ENCODE measurements at places on chromosomes 3 and 15.

GRCh38 chr15:77369168-77369567 is 50.7 kb downstream of the PEAK1 start:
- DNase-seq: no peak

DNA sequence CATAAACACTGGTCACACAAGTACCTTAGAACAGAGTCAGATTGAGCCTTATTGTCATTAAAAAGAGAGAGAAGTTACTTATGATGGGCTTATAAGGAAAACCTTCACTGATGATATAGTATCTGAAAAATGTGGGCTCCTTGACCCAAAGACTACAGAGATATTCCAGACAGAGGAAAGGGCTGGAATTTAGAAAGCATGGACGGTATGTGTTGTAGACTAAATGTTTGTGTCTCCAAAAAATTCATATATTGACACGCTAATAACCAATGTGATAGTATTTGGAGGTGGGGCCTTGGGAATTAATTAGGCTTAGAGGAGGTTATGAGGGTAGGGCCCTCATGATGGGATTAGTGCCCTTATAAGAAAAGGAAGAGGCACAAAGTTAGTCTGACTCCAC is 61.0 kb upstream of the DAZL start:
- DNase-seq: no peak

GRCh38 chr15:40002295-40002694 is 36.7 kb downstream of the SRP14 start:
- DNase-seq: no peak

DNA sequence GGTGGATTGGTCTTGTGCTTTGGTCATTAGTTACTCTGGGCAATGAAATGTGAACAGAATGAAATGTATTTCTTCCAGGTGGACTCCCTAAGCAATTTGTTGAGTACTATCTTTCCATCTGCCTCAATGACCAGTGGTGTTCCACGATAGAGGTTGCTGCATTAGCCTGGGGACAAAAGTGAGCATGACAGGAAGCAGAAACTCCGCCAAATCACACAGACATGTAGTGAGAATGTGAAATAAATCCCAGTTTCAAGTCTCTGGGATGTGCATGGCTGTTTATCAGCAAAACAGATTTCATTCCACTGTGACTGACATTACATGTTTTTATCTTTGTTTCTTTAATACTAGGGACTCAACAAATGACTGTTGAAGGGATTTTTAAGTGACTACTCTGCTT is 63.3 kb upstream of the DCBLD2 start:
- no peak for DNase-seq

DNA sequence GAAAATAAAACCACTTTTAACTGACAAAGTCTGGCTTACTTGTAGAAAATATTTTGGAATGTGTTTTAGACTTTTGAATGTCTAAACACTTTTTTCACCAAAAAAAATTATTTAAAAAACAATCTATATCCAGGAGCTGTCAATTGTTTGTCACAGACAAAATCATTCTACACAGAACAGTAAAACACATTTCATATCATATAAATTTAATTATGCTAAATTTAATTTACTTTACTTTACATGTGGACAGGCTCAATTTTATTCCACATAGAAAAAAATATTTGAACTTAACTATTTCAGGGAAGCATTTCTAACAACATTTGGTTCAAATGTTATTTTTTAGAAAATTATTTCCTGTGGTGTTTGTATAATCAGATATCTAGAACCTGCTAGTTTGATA is 1417.0 kb downstream of the ZPLD1 start:
- DNase-seq: no peak

GRCh38 chr15:51237816-51238215 is 100.6 kb downstream of the CYP19A1 start:
- no peak for DNase-seq

DNA sequence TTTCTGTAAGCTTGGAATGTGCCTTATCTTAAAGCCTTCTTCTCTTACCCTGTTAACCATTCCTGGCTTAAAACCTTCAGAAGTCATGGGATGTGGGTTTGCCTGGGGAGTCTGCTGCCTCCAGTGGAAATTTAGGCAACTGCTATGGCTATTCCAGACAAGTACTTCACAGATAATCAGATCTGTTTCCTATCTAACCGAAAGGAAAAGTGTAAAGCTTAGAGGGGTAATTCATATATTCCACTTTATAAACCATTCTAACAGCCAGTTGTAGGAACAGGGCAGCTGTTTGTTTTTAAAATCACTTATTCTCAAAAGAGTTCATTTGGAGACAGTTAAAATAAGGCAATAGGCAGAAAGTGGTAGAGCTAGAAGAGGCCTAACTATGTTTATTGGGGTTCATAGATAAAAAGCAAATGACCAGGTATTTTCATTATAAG is 219.9 kb downstream of the TCF12 start:
- no peak for DNase-seq

DNA sequence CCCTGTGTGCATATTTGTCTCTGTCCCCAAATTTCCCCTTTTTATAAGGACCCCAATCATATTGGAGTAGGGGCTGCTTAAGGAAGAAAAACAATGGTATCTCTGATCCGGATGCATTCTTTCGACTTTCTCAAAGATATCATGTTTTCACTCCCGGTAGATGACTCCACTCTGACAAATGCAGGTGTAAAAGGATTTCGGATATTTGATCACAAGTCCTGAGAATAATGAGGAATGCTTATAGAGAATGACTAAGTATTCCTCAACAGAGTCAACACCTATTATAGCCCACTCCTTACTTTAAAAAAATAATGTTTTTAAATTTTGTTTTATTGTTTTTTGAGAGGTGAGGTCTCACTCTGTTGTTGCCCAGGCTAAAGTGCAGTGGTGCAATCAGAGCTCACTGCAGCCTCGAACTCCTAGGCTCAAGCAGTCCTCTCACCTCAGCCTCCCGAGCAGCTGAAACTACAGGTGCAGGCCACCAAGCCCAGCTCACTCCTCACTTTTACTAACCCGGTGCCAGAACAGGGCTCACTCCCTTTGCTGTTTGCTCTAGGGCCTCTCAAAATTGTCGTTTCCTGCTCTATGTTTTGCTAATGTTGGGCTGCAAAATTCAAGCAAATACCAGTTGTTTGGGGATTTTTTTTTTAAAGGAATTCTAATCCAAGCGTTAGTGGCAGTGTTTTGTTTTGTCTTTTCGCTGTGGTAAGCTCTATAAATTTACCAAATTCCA is 24.6 kb downstream of the COL8A1 start:
- no peak for DNase-seq

GRCh38 chr15:82763361-82764116 is 42.3 kb downstream of the FSD2 start:
- no peak for DNase-seq

DNA sequence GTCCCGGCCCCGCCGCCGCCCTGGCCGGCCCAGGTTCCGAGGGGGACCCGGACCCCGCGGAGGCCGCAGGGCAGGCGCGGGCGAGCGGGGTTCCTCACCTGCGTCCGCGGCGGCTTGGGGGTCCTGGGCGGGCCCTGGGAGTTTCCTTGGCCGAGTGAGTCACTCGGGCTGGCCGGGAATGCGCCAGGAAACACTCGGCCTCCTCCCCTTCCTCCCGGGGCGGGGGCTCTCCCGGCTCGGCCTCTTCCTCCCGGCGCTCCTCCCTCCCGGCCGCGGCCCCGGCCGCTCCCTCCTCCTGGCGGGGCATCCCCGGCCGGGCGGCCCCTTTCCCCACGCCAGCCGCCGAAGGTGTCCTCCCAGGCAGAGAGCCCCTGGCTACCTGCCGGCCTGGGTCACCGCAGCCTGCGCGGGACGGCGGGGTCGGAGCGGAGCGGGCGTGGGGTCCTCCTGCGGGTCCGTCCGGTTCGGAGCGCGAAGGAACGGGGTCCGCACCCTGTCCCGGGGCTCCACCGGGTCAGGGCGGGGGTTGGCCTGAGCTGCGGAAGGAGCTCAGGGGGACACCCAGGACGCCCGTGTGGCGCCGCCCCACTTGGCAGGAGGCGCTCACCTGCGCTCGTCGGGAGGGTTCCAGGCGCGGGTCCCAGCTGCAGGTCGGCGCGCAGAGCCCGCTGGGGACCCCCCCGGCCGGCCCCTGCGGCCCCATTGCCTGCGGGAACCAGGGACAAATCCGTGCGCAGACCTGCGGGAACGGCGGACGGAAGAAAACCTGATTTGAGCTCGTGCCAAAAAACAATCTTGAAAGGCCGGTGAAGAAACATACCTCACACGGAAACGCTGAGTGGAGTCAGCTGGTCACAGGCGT is at the start of gene CYFIP1:
CYFIP1 (minus strand) TSS at position 180 of the 862 bp plus-strand sequence. CDS start 33,083 bp downstream, outside the sequence.
- no peak for DNase-seq

DNA sequence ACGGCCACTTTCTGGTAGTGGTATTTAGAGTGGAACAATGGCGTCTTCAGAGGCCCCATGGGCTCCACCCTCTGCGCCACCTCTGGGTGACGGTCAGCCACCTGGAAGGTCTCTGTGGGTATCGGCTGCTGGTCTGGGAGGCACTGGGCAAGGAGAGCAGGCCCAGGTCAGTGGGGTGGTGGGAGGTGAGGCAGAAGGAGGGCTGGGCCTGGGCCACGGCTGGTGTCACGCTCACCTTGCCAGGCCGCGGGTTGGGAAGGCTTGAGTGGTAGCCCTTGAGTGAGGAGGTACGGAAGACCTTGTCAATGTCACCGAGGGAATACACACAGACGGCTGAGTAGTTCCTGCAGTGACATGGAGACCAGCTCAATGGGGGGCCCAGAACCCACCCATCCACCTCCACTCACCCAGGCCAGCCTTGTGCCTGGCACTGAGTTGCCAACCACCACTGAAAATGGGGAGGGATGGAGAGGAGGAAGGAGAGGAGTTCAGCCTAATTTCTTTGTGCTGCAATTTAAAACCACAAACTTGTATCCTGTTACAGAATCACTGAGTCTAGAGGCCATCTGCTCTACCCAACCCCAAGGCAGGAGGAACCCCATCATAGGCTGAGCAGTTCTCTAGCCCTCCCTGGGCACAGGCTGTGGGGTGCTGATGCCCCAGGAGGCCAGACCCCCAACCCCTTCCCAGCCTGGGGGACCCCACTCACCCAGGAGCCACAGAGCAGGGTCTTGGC is 19.0 kb downstream of the SEMA7A start:
- DNase-seq: no peak

GRCh38 chr15:89630974-89631901 is 24.0 kb downstream of the KIF7 start:
- DNase-seq: no peak

DNA sequence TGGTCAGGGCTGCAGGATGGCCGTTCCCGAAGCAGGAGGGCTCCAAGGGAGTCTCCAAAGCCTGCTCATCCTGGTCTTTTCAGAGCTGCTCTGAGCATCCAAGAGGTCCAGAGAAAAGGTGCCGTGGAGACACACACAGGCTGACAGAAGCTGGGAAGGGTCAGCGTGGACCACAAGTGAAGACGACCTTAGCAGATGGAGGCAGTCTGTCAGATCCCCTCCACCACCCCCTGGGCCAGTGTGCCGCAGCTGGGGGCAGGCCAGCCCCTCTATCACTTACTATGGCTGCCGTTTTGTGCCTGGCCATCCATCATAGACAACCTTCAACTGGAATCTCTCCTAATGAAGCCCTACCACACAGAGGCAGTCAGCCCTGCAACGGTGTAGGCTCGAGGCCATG is 335.1 kb upstream of the RGMA start:
- no peak for DNase-seq

DNA sequence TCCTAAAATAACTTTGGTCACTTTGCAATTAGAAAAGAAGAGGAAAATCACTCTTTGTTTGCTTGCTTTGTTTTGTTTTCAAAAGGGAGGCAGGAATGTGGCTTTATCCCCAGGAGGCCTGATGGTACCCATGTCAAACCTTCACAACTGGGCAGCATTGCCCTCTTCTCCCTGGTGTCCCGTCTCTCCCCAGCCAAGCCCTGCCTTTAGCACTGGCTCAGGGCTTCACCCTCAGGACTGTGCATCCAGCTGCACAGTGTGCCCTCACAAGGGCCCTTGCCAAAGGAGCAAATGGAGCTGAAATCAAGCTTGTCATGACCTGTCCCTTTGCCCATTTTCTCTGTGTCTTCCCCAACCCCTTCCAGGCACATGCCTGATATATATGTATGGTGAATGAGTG is 29.1 kb upstream of the ATP13A5 start:
- DNase-seq: no peak

DNA sequence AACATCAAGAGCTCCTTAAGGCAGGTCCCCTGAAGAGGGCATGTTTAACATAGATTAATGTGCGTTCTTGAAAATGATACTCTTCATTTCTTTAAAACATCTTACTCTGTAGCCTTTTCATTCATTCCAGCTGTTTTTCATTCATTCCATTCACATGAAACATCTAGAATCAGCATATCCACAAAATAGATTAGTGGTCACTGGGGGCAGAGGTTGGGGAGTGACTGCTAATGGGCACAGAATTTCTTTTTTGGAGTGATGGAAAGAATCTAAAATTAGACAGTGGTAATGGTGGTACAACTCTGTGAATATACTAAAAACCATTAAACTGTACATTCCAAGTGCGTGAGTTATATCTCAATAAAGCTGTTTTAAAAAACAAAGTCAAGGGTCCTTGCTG is 15.4 kb upstream of the CXCR6 start:
- no peak for DNase-seq

GRCh38 chr15:73809728-73810501 is 56.8 kb upstream of the INSYN1 start:
- no peak for DNase-seq

GRCh38 chr15:57922776-57923175 is 142.7 kb downstream of the ALDH1A2 start:
- no peak for DNase-seq

DNA sequence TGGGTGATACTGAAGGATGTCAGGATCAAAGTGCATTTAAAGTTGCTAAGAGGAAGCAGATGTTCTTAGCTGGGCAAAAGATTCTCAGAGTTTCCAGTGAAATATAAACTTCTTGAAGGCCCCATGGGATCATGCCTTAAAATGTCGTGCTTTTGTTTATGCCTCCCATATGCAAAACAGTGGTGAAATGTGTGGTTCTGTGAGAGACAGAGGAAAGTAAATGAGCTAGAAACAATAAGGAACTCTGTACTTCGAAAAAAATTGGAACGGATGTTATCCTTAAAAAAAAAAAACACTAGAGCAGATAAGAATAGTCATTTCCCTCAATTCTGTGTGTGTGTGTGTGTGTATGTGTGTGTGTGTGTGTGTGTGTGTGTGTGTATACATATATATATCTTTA is 497.0 kb upstream of the TBL1XR1 start:
- no peak for DNase-seq
